ENCODE measurements at places on chromosomes 4 and X. TPM values are rescaled to one million over a fixed set of nuclear protein-coding genes. Genes with fewer than 3 reads are reported as not detected.

DNA sequence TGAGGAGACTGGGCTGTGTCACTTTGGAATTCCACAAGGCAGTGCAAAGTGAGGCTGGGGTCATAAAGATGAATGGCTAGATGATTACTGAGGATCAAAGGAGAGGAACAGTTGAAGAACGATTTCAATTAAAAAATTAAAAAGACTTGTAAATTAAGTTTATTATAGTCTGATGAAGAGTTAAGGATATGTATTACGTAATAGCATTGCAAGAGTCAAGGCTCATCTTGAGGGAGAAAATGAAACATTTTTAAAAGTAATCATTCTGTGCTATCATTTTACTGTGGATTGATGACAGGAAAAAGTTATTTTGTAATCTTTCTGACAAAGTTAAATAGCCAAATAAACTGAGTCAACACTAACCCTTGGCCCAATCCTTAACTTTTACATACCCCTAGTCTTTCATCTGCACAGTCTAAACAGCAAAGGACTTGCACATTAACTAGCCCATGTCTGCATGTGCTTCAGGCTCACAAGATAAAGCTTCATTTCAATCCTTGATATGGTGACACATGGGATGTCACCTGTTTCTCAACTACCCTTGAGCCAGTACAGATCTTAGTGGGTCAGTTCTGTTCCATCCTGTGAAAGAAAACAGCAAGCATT lies 465.5 kb upstream of the CTSO start:
- no peak for DNase-seq

DNA sequence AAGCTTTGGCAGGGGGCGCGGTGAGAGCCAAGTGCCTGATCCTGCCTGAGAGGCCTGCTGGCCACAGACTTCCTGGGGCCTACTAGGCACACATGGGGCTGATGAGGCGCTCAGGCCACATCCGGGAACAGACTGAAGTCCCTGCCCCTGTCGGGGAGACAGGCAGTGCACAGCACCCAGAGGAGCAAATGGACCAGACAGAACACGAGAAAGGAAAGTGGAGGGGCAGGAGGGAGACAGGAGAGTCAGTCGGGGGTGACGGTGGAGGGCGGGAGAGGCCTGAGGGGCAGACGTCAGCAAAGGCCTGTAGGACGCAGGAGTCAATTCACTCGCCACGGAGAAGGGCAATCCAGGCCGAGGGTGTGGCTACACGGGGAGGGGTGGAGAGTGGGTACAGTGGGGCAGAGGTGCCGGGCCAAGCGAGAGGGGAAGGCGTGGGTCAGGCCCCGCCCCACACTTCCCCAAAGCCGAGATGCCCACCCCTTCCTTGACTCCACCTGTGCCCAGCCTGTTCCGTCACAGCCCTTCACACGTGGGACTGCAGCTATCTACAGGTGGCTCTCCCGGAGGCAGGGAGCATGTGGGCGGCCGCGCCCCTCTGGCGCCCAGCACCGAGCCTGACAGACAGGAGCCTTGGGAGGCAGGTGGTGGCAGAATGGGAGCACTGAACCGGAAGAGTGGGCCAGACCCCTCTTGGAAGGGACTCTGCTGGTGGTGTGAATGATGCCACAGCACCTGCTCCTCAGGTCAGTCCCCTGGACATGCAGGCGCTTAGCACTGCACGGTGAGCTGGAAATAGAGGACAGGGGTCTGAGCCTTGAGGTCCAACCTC lies 20.5 kb downstream of the NOP14 start:
- DNase-seq = no peak

GRCh38 chrX:84340968-84341367 lies 153.0 kb upstream of the RPS6KA6 start:
- no peak for DNase-seq

GRCh38 chrX:71536285-71536684 lies 3.4 kb downstream of the OGT start:
- DNase-seq = no peak

DNA sequence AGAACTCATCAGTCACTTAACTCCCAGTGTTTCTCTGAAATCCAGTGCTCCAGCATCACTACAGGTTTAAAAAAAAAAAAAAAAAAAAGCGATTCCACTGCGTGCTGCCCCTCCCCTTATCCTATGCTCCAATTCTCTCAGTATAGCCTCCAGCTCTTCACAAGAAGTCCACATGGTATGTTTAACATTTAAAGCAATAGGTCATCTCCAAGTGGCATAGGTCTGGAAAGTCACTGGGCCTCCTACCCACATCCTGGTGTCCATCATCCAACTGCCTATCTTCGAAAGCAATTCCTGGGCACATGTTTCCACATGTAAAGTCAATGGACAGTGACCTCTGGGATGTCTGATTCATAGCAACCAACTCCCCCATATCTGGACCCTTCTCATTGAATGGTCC lies 66.5 kb upstream of the MAP3K15 start:
- no peak for DNase-seq

- no peak for DNase-seq
Measured at GRCh38 chr4:129974730-129975129, 878.8 kb downstream of the C4orf33 start.

DNA sequence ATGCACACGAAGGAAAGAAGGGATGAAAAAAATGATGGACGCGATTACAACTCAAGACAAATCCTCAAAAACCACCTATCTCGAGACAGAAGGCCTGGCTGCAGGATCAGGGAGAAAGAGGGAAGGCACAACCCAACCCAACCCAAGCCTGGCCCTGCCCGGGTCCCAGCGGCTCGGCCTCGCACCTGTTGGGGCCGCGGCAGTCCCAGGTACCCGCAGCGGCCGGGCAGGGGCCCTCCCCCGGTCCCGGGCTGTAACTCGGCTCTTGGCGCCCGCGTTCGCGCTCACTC lies 464 bp downstream of the RASGEF1B start:
- DNase-seq = no peak

- DNase-seq = no peak
Measured at GRCh38 chr4:16293210-16293838, 67.1 kb upstream of the TAPT1 start.

- no peak for DNase-seq
Measured at GRCh38 chrX:24219320-24219719, 69.8 kb downstream of the ZFX start.

DNA sequence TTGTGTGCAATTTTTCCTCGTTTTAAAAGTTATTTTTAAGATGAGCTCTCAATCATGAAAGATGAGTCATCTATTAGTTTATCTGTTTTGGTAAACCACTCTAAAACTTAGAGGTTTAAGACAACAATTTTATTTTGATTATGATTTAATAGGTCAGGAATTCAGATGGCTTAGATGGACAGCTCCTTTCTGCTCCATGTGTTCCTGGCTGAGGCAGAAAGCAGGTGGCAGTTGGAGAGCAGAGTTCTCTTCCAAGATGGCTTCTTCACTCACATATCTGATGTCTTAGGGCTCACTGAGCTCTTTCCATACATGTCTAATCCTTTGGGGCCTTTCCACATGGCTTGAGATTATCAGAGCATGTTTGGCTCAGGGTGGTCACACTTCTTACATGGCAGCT lies 48.3 kb upstream of the GRPR start:
- DNase-seq = no peak

DNA sequence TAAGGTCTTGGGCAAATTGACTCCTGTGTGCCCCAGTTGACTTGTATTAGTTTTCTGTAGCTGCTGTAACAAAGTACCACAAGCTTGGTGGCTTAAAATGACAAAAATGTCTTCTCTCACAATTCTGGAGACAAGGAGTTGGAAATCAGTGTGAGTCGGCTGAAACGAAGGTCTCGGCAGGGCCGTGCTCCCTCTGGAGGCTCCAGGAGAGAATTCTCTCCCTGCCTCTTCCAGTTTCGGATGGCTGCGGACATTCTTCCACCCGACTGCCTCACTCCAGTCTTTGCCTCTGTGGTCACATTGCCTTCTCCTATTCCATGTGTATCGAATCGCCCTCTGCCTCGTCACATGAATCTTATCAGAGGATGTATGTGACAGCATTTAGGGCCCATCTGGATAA lies 66.0 kb upstream of the PHOX2B start:
- peak; percentile 34 for DNase-seq

DNA sequence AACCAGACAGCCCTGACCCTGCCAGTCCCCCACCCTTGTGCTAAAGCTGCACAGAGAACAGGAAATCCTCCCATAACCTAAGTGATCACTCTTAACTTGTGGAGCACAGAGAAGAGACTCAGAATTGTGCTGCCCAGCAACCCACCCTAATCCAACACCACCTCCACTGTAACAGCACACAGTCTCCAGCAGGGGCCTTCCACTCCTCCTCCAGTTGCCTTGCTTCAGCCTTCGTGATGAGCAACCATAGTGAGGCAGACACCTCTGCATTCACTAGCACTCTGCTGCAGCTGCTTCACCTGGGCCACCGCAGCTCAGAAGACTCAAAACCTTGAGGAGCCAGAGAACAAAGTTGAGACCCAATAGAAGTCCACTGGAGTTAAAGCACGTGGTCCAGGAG lies 7.9 kb upstream of the UGT2B4 start:
- DNase-seq = no peak

DNA sequence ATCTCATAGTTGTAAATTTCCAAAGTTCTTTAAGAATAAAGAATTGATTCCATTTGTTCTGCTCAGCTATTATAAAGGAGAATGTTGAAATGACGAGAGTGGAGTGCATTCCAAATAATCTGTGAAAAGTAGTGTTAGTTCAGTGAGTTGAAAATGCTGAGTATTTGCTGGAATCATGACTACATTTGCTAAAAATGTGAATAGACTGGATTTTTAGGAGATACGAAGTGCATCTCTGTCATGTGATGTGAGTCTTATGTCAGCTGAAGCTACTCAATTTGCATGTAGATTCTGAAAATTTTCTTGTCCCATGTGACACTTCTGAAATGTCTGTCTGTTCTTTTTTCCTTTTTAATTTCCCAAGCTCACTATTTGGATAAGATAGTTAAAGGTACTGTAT lies 206.0 kb downstream of the DCTD start:
- no peak for DNase-seq

GRCh38 chr4:77721073-77721472 lies 98.1 kb downstream of the CNOT6L start:
- no peak for DNase-seq

GRCh38 chrX:21735038-21735767 lies 22.7 kb downstream of the SMPX start:
- no peak for DNase-seq

DNA sequence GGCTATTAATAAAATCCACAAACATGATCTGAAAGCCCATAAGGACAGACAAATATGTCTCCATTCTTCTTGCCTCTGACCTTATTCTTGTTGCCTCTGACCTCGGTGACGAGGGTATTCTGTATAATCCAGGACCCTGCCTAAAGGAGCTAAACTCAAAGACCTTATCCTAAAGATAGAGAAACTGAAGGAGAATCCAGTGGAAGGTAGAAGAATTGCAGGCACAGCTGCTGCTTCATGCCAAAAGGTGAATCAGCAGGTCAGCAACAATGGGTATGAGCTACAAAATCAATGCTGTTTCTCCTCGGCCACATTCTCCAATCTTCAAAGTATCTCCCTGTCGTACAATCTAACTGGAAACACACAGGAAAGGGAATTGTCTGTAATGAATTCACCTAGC lies 71.4 kb downstream of the INTS6L start:
- no peak for DNase-seq

- DNase-seq = peak; percentile 53
Measured at GRCh38 chrX:152637649-152638442, at the start of gene GABRQ. Gene GABRQ (plus strand): TSS chrX:152637895. CDS start chrX:152638203, 308 bp downstream.

DNA sequence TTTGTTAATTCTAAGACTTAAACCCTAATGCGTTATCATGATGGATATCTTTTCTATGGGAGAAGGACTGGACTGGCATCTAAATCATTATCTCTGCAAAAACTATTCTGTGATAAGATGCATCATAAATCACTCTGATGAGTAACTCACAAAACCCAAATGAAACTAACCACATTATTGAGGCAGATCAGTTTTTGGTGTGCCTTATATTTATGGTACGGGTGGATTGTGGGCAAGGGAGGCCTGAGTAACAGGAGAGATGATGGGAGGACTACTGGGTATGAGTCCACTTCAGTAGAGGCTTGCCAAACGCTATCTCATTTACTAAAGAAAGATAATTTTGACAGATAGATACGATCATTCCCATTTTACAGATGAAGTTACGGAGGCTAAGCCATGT lies 66.4 kb upstream of the GUCY1A1 start:
- no peak for DNase-seq

DNA sequence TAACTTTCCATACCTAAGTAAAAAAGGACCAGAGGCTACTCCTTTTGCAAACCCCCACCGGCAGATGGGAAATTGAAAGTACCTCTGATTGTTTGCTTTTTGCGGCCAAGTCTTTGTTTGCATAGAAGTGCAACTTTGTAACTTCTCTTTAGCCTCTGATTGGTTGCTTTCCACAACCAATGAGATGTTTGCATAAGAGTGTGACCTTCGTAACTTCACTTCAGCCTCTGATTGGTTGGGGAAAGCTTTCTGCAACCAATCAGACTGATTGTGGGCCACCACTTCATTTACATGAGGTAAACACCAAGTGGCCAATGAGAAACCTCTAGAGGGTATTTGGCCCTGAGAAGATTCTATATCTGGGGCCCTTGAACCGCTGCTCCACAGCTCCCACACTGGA lies 48.8 kb upstream of the PGRMC1 start:
- no peak for DNase-seq

DNA sequence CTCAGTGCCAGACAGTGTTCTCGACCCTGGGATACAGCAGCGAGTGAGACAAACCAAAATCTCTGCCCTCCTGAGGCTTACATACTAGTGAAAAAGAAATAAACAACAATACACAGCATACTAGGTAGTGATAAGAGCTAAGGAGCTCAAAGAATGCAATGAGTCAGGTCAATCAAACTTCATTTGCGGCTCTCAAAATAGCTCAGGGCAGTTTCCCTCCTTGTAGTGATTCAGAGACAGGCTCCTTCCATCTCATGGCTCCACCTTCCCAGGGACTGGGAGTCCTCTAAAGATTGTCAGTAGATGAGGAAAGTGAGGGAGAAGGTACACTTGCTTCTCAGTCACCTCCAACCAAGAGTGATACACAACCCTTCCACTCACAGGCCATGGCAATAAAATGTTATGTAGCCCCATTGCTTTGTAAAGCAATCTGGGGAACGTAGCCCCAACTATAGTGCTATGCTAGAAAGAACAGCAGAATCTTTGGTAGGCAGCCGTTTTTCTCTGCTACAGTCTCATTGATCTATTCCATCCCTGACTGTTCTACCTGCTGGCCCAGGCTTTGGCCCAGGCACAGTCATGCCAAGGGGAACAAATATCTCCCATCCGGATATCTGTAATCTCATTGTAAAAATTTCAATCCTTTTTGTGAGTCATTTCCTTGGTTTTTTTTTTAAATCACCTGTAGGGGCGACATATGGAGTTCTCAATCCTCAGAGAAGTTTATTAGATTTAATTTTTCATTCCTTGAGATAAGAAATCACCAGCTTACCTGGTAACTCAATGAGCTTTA lies 183.1 kb upstream of the S100G start:
- no peak for DNase-seq

RAB33A gene
- 18.5 TPM for total RNA-seq

KIAA1210 gene
- not detected for total RNA-seq

EXOC1L gene
- not detected for total RNA-seq

GRIA2 gene
- 2.9 TPM for total RNA-seq

SLC16A2 gene
- total RNA-seq = 19.8 TPM

GPAT3 gene
- not detected for total RNA-seq

SHISA3 gene
- 24.2 TPM for total RNA-seq

CCSER1 gene
- 11.9 TPM for total RNA-seq

PRDM5 gene
- 21.9 TPM for total RNA-seq

MAGEA10 gene
- total RNA-seq = not detected

ATP8A1 gene
- total RNA-seq = 11.9 TPM

KCTD8 gene
- not detected for total RNA-seq

ARL9 gene
- total RNA-seq = 1.3 TPM

Measured in neural crest cell (in vitro differentiated cells).